NCI-H345 (cell line): ENCODE measurements at places on chromosomes 6 and 20.

DNA sequence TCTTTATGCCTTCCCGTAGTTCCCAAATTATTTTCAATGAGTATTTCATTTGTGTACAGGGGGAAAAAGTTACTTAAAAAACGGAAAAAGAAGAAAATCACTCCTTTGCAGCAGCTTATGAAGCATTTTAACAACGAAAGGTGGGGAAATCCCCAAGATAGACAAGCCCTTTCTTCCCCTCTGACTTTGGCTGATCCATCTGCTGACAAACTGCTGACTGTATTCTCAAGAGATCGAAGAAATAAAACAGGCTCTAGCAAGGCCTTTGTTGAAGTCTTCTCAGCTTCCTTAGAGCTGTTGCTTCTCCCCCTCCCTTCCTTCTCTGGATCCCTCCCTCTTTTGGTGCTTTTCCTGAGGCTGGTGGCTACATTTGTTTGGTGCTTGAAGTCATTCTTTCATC lies 325.2 kb downstream of the NRN1 start:
- DNase-seq = no peak

- peak; percentile 14 for DNase-seq
Observed at GRCh38 chr6:91088515-91088914, 501.6 kb upstream of the MAP3K7 start.

GRCh38 chr6:11330413-11330760 lies 97.9 kb upstream of the NEDD9 start:
- no peak for DNase-seq

GRCh38 chr6:144177726-144178125 lies 27.4 kb downstream of the STX11 start:
- DNase-seq = no peak

- peak; percentile 81 for DNase-seq
Observed at GRCh38 chr6:138795809-138796603, at the start of gene ECT2L. ECT2L (plus strand) TSS chr6:138796087; CDS start chr6:138813275, 17,188 bp downstream.

- DNase-seq = no peak
Observed at GRCh38 chr20:8464368-8464767, 332.3 kb downstream of the PLCB1 start.

DNA sequence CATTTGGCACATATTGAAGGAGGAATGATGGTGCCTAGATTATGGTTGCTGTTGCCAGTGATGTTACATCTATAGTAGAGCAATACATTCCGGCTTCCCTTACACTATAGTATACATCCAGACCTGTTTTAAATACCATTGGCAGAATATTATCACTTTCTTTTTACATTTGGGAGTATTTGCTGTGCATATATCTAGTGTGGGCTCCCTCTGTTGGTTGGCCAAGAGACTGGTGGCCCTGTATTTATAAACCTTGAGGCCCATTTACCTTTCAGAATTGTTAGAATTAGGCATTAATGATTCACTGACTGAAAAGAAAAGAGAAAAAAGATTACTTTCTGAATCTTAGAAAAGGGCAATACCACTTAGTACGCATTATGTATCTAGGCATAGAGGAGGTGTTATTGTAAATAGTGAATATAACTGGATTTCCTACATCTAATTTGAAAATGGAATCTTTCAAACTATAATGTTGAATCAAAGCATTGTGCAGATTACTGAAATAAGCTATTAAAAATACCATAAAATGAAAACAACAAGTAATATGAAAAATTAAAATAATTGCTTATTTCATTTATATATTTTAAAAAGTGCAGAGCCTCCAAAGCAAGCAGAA lies 628.8 kb upstream of the MAN1A1 start:
- DNase-seq = no peak

- no peak for DNase-seq
Observed at GRCh38 chr6:55875400-55875799, at the start of gene BMP5. BMP5 (minus strand) TSS chr6:55875590; CDS start chr6:55874865, 725 bp downstream.

- no peak for DNase-seq
Observed at GRCh38 chr6:112153926-112154607, 66.7 kb downstream of the FAM229B start.
